ENCODE measurements at places on chromosomes 3 and 15.
A peak's percentile ranks its signal among the peaks of the same experiment; 100 is the strongest.

DNA sequence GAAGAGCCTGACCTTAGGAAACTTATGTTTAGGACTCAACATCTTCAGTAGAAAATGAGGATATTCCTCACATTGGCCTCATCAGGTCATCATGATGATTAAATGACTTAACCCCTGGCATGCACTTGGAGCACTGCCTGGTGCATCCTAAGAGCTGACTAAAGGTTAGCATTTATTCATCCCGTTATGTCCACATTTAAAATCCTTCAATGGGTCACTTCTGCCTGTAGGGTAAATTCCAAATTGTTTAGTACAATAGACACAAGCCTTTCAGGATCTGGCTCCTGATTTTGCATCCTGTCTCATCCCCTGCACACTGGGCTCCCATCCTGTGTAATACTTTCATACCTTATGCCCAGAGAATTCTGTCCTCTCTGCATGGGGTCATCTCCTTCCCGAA lies 195.2 kb upstream of the MCTP2 start:
- no peak for DNase-seq

- DNase-seq: no peak
Observed at GRCh38 chr3:45443459-45443858, 55.1 kb downstream of the LARS2 start.

- no peak for DNase-seq
Observed at GRCh38 chr3:1374471-1374870, 281.6 kb downstream of the CNTN6 start.

DNA sequence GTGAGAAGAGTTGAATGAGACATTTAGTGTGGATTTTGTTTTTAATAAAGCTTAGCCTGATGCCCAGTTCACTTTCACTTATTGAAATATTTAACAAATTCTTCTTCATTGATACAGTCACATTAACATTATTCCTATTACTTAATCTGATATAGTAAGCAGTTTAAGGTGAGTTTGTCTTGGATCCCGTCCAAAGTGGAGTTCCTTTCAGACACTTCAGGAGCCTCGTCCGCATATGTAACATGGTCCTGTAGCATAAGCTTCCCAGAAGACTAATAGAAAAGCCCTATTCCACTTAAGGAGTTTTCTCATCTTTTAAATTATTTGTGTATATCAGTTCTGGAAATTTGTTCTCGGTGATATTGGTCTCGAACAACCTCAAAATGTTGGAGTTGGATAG lies 39.7 kb upstream of the MLF1 start:
- DNase-seq: no peak

- no peak for DNase-seq
Observed at GRCh38 chr3:113377158-113377557, 64.1 kb downstream of the CFAP44 start.

GRCh38 chr3:134336587-134336986 lies 37.7 kb downstream of the AMOTL2 start:
- no peak for DNase-seq

GRCh38 chr15:92101708-92102394 lies 248.3 kb downstream of the SLCO3A1 start:
- no peak for DNase-seq

DNA sequence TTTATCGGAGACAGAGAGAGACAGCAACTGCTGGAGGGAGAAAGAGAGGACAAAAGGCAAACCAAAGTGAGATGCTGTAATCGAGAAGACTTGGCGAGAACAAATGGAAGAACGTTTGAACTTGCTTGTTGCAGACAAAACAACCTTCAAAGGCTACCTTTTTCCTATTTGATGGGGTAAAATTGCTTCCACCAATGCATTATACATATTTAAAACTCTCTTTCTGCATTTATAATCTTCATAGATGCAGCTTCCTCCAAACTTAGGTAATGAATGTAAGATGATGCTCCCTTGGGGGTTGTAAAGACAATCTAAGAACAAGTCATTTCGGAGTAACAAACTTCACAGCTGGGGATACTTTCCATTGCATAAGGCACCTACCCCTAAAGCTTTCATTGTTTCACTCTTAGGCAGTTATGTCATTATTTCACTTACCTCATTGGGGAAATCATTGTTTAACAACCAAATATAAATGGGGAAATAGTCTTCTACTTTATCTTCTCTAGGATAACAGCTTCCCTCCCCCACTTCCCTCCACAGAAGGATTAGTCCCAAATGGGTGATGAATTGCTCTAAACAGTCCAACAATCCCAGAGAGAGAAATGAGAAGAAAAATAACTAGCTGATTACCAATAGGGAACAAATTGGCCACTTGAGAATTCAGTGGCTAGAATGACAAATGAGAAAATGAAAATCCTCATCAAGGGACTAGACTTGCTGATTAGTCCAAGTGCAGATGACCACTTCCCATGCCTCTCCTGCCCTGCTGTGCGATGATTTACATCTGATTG lies 269.8 kb upstream of the ADAMTS9 start:
- no peak for DNase-seq

DNA sequence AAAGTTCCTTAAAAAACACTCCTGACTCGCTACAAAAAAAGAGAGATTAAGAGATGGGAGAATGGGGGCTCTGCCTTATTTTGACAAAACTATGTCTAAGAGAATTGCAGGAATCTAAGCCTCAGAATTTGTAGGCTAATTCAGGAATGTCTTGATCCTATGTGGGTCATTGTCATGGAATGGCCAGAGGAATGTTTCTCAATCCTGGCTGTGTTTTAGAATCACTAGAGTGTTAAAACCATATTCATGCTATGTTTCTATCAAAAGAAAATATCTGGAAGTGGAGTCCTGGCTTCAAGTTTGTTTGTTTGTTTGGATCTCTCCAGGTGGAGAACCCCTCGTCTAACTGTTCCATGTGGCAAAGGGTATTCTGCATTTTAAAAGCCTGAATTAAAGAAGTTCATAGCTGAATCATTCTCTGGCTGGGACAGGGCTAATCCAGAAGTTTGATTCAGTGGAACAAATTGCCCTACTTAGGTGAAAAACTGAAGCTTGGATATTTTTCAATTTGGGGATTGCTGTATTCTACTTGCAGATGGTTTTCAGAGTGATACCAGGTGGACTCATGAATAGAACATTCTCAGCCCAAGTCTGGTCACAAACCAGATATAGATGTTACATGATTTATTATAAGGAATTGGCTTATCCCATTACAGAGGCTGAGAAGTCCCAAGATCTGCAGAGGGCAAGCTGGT lies 28.2 kb downstream of the GJD2 start:
- no peak for DNase-seq

- no peak for DNase-seq
Observed at GRCh38 chr3:48271763-48272498, 31.0 kb downstream of the ZNF589 start.

DNA sequence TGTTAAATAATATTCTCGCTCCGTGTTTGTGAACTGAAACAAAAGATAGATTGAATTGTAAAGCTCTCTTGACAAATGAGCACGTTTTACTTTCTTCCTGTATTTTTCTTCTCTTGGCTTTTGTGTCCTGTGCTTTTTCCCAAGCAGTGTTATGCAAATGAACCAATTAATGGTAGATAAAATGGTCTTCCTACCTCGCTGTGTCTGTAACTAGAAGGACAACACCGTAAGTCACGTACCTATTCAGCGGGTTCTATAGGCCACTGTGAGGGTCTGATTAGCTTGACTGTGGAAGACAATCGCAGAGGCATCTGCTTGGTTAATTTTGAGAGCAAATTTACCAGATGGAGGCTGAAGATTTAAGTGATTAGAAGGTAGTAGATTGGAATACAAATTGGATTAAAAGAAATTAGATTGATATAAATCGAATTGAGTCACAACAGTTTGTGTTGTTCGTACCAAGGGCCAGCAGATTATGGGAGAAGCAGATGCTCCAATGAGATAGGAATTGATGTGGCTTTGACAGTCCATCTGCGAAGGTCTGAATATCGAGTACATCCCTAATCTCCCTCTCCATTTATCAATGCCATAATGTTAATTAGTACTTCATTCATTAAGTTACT lies 40.2 kb downstream of the ROBO2 start:
- DNase-seq: no peak

- no peak for DNase-seq
Observed at GRCh38 chr3:128408012-128408692, 58.5 kb downstream of the DNAJB8 start.

- DNase-seq: no peak
Observed at GRCh38 chr15:89749951-89750559, 994 bp downstream of the MESP1 start.

DNA sequence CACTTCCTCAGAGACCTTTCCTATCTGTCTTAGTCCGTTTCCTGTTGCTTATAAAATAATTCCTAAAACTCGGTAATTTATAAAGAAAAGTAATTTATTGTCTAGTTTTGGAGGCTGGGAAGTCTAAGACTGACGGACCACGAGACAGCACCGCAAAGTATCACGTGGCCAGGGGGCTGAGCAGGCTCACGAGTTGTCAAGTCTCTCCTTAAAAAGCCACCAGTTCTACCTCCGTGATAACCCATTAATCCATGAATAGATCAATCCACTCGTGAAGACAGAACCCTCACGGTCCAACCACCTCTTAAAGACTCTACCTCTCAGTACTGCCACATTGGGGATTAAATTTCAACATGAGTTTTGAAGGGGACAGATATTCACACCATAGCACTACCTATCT lies 821 bp downstream of the LINS1 start:
- DNase-seq: peak; percentile 69

DNA sequence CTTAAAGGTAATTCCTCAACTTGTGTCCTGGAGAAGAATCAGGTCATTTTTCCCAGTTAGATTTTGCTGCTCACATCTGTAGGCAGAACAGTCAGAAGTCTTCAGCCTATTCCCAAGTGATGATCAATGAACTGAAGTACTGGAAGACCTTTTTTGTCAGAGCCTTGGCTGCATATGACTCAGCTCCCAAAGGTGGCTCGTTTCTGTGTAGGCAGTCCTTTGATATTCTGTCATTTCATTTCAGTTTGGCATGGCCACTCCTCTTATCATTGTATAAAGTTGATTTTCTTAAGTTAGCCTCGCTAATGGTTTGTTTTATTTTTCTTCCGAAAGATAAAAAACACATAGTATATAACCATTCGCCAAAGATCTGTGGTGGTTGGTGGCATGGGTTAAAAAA lies 90.7 kb downstream of the KLHL25 start:
- DNase-seq: peak; percentile 23

GRCh38 chr3:31776016-31776415 lies 205.0 kb downstream of the OSBPL10 start:
- DNase-seq: no peak

GRCh38 chr15:95458721-95459120 lies 871.8 kb upstream of the NR2F2 start:
- DNase-seq: no peak

- no peak for DNase-seq
Observed at GRCh38 chr3:71890356-71890931, 105.5 kb upstream of the PROK2 start.

DNA sequence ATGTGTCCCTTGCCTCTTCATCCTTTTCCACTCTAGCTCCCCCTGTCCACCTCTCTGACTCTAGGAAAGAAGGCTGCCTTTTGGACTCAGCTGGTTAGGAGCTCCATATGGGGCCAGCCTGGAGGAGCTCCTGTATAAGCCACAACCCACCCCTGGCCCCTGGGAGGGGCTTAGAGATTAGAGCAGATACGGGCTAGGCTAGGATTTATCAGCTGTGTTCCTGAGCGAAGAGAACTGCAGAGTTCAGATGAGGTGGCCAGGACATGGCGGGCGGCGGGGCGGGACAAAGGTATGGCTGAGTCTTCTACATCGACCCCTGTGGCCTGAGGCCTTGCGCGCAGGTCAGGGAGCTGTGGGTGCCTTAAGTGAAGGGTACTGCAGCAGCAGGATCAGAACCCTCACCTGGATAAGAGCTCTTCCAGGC lies 7.9 kb downstream of the NBEAL2 start:
- no peak for DNase-seq

DNA sequence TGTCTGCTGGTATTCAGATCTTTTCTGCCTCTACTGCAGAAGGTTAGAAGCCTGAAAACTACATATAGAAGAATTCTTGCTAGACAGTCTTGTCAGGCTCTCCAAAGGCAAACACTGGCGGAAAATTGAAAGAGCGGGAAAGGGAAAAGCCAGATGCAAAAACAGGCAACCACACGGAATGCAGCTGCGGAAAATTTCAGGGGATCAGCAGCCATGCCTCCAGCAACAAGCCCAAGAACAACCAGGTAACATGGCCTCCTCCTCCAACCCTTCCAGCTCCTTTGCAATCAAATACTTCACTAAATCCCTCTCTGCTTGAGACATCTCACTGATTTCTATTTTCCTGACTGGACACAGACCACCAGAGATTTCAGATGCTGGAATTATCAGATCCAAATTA lies 9.6 kb downstream of the UBP1 start:
- DNase-seq: no peak

DNA sequence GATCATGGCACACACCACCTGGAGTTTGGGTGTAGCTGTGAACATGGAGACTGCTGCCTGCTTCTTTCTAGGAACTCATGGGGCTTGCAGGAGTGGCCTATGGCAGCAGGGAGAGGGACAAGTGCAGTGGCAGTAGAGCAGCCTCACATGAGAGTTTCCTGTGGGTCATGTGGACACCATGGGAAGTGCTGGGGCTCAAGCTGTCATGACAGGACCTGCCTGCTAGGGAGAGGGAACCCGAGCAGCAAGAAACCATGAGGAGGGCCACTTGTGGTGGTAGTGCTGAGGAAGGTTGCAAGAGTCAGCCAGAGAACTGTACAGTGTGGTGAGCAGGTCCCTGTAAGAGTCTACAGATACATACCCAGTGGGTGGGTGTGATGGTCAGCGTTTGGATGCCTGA lies 73.8 kb upstream of the MRPS22 start:
- DNase-seq: no peak

DNA sequence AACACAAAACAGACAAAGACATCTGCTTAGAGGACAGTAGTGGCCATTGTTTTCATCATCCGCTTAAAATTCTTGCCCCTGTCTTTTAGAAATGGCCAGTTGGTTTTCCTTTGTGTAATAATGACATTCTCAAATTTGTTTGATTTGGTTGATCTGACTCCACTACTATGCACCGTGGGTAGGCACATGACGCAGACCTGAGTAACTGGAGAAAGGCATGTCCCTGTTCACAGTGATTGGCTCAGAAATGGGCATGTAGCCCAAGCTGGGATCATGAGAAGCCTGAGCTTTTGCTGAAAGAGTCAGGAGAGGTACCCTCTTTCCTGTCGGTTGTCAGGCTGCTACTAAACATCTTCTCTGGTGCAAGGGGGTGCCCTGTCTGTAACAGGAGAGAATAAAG lies 36.6 kb upstream of the MAGI1 start:
- DNase-seq: no peak
